Immature natural killer cell (primary cell): ENCODE measurements at places on chromosomes 5 and 9. TPM values are rescaled to one million over a fixed set of nuclear protein-coding genes. Genes with fewer than 3 reads are reported as not detected.

DNA sequence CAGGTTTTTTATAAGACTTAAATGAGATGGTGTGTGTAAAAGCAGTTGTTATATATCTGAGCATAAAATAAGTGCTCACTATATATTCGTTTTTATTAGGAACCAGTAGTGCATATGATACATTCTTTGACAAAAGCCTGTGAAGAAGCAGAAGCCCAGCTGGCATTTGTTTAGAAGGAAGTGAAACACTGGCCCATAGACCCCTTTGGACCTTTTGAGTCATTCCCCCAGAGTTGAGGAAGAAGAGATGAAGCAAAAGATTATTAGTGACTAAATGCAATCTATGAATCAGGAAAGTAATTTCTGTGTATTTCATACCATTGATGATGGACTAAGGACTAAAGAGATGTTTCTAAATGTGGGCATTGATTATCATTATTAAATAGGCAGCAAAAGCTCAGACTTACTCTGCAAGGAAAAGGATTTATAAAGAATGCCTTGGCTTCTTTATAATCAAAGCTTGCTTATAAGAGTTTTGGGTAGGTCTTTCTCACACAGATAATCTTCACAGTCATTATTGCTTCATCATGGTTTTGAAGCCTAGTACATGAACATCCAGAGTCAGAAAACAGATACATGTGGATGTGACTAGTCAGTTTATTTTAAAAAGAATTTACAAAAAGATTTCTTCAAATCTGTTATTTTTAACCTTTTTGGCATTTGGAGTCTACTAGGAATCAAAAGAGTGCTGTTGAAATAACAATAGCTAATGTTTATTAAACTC, 16.9 kb upstream of the FER start:
- no peak for DNase-seq

Gene PCDHA9
- polyA plus RNA-seq: not detected

GRCh38 chr5:128380337-128380736, 157.7 kb downstream of the FBN2 start:
- no peak for DNase-seq

Gene CENPK
- 3.9 TPM for polyA plus RNA-seq

Gene PCDHB12
- polyA plus RNA-seq: not detected

GRCh38 chr5:30069441-30070263, 1123.8 kb upstream of the CDH6 start:
- DNase-seq: no peak

DNA sequence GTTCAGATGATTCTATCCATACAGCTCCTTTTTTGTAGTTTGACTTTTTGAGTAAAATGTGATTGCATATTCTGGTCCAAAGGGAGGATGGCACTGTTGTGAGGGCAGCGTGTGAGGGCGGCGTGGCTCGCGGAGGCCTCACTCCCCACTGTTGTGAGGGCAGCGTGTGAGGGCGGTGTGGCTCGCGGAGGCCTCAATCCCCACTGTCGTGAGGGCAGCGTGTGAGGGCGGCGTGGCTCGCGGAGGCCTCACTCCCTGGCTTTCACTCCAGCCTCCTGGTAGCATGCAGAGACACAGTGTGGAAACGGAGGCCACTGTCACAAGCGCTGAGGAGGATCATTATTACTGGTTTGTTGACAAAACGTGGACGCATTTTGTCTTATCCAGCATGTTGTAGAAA, 79.0 kb downstream of the EHMT1 start:
- no peak for DNase-seq

DNA sequence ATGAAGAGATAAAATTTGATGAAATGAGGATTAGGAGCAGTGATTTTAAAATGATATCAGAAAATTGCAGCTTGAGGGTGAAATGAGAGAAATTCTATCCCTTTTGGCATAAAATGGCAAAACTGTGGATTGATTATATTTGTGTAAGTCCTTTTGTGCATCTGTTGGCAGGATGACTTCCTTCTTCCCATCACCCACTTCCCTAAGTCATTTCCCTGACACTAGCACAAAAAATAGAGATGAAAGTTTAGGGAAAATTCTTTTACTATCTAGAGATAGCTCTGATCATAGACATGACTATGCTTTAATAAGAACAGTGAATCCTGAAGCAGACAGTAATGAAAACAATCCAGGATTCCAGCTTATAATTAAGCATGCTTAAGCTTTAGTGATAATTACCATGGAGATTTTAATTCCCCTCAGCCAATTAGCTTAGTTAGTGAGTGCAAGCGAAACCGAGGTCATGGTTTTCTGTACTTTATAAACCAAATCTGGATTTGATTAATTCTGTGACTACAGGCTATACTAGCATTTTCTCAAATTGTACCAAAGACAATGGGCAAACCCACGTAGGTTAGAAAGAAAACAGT, 163.6 kb upstream of the TARS1 start:
- no peak for DNase-seq

Gene DBH
- polyA plus RNA-seq: not detected

Gene SLC34A1
- polyA plus RNA-seq: 0.34 TPM
